ENCODE measurements at places on chromosomes 5 and 9. TPM values are rescaled to one million over a fixed set of nuclear protein-coding genes. Genes with fewer than 3 reads are reported as not detected.

Gene PIK3R1
- 10.6 TPM for total RNA-seq

Gene SMIM33
- total RNA-seq: not detected

Gene IFNA21
- not detected for total RNA-seq

GRCh38 chr5:112270299-112271293, 148.5 kb downstream of the EPB41L4A start:
- DNase-seq: no peak

GRCh38 chr9:25449503-25449902, 228.7 kb downstream of the TUSC1 start:
- DNase-seq: no peak

DNA sequence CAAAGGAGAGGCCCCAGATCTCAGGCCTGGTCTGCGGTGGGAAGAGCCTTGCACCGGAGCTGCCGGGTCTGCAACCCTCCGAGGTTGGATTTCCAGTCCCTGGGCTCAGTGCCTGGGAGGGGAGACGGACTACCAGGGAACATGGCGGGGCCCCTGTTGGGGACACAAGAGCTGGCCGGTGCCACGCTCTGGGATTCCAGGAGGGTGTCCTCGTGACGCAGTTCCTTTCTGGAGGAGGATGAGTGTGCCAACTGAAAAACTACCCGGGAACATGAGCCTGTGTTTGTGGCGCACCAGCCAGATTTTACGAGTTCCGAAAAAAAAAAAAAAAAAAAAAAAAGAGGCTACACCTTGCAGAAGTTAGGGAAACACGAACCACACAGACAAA, 9.0 kb downstream of the NRARP start:
- DNase-seq: peak; percentile 34

DNA sequence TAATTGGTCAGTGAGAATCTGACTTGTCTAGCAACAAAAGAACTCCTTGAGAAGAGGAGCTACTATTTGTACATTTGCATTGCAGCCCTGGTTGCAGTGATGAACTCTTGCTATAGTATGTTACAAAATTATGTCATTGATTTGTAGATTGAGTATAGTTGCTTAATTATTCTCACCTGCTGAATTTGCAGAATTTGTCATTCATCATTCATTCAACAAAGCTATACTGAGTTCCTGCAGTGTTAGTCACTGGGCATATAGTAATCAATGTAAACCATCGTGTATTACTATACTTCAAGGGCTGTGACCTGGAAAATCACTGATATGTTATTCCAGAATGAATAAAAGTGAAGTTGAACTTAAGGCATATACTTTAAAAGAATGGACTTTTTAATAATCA, 50.1 kb downstream of the SLC1A3 start:
- no peak for DNase-seq

All from H9 (cell line).